Stimulated activated CD4-positive, alpha-beta T cell treated with anti-CD3 and anti-CD28 coated beads, Interleukin-4, amount 100 ng/mL, for 4 hours (primary cell): ENCODE measurements at places on chromosomes 5 and 9.

DNA sequence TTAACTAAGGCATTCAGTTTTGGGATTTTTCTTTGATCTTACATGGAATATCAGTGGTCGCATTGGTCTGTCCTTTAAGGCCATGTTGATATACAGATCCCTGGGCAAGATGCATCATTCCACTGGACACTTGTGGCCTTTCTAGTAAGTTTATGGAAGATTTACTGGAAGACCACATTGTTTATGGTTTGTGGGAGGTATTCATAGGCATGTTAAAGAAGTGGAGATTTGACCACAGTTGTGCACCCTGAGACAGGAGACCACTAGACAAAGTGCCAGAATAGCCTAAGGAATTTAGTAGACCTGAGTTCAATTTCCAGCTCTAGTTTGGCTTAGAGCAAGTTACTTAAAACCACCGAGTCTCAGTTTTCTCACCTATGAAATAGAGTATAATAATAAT is 383.1 kb upstream of the PAPPA start:
- DNase-seq = no peak

- DNase-seq = no peak
Measured at GRCh38 chr5:1050423-1051365, 42.1 kb downstream of the NKD2 start.

- no peak for DNase-seq
Measured at GRCh38 chr5:111742177-111742994, 14.6 kb downstream of the NREP start.

DNA sequence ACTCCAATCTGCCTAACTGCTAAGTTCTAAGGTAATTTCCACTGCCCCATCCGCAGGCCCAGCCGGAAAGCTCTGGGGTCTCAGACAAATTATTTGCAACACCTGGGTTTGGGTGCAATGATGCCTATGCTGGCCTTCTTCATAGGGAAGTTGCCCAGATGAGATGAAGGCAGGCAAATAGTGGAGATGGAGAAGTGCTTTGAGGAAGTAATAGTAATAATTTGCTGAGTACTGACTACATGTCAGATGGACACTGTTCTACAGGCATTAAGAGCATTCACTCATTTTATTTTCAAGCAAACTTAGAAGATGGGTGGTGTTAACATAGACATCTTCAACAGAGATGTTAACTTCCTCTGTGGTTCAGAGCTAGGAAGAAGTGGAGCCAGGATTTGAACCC is 3.8 kb downstream of the PCDH12 start:
- DNase-seq = no peak

DNA sequence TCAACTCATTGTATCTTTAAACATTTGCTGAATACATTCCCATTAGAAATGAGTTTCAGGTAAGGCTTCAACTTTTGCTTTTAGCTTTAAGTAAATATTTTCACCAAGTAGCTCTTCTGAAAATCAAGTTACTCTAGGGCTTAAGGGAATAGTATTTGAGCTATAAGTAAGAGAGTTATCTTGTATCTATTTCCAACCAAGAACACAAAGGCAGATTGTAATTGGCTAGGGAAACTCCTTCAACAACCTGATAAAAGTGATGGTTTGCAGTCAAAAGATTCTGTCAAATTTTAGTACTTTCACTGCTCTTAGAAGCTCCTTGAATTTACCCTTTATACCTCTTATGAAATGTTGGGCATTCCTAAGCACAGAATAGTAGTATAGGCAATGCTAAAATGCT is 13.0 kb downstream of the ELL2 start:
- DNase-seq = no peak

- DNase-seq = no peak
Measured at GRCh38 chr9:131840220-131840619, 100.3 kb upstream of the RAPGEF1 start.

DNA sequence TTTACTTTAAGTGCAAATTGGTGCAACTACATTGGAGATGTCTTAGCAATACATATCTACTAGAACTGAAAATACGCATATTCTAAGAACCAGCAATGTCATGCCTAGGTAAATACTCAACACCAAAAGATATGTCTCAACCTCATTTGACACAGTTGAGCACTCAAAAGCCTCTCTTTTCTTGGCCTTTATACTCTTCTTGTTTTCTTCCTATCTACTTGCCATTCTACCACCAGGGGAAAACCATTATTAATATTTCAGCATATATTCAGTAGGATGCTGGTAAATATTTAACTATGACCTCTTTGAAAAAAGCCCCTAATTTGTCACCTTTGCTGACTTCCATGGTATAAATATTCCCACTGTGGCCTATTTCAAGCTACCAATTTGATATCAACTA is 443.8 kb downstream of the LRRC70 start:
- DNase-seq = no peak

- no peak for DNase-seq
Measured at GRCh38 chr9:19154135-19154612, 26.9 kb upstream of the PLIN2 start.

- no peak for DNase-seq
Measured at GRCh38 chr9:133772581-133772980, 34.4 kb upstream of the SARDH start.

- no peak for DNase-seq
Measured at GRCh38 chr9:16543225-16543624, 327.2 kb downstream of the BNC2 start.

DNA sequence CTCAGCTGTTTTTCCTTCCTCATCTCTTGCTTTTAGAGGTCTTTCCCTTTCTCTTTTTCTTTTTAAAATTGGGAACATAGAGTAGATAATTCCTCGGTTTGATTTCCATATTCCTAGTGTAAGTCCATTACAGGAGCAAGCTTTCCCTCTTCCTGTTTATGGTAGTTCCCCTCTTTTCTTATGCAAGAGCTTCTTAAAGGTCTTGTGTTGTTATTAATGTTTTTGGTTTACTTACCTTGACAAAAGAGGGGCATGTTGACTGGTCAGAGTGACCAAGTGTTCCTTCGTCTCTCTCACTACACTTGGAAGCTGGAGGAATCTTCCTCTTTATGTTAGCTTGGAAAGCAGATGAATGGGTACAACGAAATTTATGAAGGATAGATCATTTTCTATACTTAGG is 8.3 kb downstream of the ATG10 start:
- DNase-seq = no peak

GRCh38 chr5:132313366-132313765 is 19.2 kb downstream of the SLC22A4 start:
- no peak for DNase-seq

- DNase-seq = no peak
Measured at GRCh38 chr5:107263387-107264018, 407.2 kb downstream of the EFNA5 start.

GRCh38 chr5:138752341-138752950 is 779 bp upstream of the CTNNA1 start:
- DNase-seq = no peak

- no peak for DNase-seq
Measured at GRCh38 chr9:132627106-132627505, 42.7 kb downstream of the DDX31 start.

- DNase-seq = no peak
Measured at GRCh38 chr9:100477241-100477640, 4.3 kb downstream of the TMEFF1 start.

GRCh38 chr9:135165756-135166519 is 78.5 kb downstream of the OLFM1 start:
- DNase-seq = no peak
